ENCODE measurements at places on chromosomes 2 and 18. TPM values are rescaled to one million over a fixed set of nuclear protein-coding genes. Genes with fewer than 3 reads are reported as not detected.

DNA sequence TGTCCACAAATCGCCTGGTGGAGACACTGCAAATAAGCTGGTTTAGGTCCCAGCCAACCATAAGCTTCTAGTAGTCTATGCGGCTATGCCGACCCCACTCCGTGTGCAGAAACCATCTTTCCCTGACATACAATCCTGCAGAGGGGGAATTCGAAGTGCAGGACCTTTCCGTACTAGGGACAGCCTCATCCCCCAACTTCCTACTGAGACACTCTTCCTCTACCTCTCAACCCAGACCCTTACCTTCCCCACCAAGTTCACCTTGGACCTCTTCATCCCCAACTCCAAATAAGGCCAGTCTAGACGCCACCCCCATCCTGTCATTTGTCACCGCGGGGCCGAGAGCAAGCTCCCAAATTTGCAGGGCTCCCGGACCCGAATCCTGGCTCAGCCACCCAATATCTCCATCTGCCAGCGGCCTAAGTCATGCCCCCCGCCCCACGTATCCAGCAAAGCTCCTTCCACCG is 496 bp downstream of the SUCLG1 start:
- peak; percentile 2 for DNase-seq

DNA sequence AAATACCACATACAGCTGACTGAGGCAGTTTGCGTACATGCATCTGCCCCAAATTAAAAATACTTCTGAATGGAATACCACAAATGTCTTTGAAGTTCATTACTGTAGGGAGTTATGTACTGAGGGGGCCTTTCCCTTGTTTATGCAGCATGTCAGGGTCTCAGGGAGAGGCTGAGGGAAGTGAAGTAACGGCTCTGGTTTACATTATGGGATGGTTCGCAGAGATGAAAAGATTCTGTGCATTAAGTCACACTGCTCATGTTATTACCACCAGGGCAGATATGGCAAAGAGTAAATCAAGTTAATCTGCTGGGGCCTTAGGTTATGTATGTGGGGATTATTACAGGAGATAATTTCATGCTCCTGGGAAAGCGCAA is 385.9 kb upstream of the RND3 start:
- no peak for DNase-seq

DNA sequence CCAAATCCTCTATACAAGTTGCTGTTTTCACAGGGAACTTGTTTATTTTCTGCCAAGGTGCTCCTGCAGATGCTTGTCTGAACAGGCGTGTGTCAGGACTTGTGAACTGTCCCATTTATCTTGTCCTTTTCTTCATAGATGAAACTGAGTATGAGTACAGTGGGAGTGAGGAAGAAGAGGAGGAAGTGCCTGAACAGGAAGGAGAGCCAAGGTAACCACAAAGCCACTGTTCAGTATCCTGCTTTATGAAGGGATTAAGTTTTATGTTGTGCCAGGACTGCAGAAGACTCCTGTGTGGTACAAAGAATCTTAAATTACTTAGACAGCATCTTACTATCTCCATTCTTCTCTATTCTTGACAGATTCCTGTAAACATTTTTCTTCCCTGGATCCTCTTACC is 145.0 kb downstream of the MAP4K4 start:
- no peak for DNase-seq

- no peak for DNase-seq
Observed at GRCh38 chr18:66077066-66077465, 326.3 kb downstream of the CDH7 start.

ANKRD62 gene
- total RNA-seq = not detected

PDE11A gene
- 0.25 TPM for total RNA-seq
